ENCODE measurements at places on chromosomes 7 and 10.

DNA sequence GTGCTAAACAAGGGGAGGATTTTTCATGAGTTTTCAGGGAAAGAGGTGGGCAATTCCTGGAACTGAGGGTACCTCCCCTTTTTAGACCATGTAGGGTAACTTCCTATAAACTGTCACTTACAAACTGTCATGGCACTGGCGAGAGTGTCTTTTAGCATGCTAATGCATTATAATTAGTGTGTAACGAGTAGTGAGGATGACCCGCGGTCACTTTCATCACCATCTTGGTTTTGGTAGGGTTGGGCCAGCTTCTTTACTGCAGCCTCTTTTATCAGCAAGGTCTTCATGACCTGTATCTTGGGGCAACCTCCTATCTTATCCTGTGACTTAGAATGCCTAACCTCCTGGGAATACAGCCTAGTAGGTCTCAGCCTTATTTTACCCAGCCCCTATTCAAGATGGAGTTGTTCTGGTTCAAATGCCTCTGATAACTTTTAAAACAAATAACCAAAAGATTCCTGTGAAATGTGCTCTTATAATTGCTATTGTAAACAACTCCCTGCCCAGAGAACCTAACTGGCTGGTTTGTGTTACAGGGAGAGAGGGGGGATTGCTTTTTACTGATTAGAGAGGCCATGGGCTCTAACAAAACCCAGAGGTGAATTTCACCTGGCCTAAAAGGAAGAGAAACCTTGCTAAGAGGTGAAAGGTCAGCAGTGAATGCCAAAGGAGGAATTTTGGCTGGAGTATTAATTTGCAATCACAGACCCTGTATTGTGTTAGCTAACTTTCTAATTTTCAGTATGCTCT is 64.3 kb downstream of the EEPD1 start:
- no peak for DNase-seq

DNA sequence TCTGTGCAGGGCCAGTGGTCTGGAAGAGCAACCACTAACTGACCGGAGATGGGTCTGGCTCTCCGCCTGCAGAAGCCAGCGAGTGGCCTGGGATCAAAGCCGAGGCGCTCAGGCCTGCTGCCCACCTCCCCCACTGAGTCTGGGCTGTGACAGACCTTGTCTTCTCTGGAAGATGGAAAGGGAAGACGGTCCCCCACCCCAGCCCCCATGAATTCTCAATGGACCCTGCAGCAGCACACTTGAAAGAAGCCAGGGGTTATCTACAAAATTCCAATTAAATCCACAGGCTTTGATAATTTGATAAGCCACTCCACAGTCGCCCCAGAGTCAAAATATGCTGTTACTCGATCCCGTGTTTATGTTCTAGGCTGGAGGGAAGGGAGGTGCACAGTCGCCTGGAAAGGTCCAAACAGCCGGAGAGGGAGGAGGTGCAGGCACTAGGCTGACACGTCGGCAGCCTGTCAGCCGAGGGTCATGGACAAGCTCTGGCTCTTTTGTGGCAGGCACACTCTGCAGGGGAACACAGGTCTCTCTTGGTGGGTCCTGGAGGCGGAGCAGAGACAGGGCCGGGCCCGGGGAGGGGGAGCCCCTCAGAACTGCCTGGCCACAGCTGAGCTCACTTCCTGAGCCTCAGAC is 134.9 kb downstream of the SH3PXD2A start:
- no peak for DNase-seq

DNA sequence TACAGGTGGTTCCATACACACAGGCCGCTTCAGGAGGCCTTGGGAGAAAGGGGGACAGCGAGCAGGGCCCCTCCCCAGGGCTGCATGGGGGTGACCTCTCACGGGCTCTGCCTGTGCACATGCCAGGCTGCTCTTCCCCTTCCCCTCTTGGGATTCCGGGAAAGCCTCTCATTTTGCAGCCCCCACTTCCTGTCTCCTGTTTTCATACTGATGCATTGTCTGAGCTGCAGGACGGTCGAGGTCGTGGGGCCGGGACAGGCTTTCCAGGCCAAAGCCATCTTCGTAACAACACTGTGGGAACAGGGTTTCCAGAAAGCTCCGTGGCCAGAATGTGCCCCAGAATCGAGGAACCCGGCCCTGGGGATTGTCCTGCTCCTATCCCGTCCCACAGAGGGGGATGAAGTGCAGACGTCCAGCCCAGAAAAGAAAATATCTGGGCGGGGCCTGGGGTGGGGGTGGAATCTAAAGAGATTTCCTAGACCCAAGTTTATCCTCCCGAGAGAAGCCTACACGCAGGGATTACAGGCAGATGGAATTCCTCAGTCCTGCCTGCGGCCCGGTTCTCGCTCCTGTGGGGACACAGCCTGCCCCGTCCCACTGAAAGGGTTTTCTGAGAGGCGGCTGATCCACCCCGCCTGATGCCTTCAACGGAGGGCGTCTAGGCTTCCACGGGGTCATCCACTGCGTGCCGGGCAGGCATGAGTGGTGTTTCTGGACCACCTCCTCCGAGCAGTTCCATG is 29.5 kb upstream of the DNAAF5 start:
- DNase-seq: no peak

- no peak for DNase-seq
These were observed 28.8 kb downstream of the STN1 start for GRCh38 chr10:103889121-103889720.

DNA sequence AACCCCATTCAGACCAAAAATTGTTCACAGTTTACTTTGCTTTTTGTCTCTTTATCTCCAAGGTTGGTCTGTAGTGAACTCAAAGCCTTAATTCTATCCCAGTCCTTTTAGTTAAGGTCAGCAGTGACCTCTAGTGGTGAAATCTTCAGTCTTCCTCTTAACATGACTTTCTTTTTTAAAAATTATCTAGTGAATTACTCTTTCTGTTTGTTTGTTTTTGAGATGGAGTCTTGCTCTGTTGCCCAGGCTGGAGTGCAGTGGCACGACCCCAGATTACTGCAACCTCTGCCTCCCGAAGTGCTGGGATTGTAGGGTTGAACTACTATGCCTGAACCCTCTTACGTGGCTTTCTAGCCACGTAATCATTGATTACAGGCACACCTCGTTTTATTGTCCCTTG is 25.0 kb downstream of the ZNF487 start:
- DNase-seq: peak; percentile 21

GRCh38 chr7:155692317-155692716 is 47.9 kb downstream of the RBM33 start:
- no peak for DNase-seq

DNA sequence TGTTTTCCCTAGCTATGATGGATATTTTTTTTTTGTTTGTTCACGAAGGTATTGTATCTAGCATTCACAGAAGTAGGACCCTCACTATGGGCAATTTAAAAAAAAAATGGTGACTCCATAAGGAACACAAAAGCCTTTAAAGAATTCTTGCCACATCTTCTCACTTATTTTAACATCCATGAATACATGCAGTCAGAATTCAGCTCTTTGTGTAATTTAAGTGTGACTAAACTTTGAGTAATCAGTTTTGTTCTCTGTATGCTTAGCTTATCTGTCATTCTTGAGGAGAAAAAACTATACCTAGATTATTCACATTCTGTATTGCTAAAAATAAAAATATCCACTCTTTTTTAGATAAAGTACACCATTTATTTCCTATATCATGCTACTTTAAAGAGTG is 313.2 kb upstream of the KCND2 start:
- DNase-seq: no peak

DNA sequence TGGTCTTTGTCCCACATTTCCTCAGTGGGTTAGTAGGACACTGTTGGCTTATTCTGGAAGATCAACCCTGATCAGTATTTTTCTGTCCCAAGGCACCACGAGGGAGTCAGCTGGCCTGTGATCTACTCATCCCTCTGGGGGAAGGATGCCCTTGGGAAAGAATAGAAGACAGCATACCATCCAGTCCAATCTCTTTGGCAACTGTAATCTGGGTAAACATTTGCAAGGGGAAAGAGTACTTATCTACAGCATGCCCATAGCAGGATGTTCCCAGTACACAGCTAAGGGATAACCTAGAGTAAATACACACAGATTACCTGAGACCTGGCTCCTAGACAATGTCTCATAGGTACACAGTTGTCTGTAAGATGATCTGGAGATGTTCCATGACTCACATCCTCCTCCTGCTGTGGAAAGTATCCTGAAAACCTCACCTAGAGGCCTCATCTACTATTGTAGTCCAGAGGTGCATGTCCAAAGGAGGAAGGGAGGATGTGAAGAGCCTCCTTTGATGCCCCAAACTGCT is 134.3 kb upstream of the VWC2 start:
- no peak for DNase-seq

DNA sequence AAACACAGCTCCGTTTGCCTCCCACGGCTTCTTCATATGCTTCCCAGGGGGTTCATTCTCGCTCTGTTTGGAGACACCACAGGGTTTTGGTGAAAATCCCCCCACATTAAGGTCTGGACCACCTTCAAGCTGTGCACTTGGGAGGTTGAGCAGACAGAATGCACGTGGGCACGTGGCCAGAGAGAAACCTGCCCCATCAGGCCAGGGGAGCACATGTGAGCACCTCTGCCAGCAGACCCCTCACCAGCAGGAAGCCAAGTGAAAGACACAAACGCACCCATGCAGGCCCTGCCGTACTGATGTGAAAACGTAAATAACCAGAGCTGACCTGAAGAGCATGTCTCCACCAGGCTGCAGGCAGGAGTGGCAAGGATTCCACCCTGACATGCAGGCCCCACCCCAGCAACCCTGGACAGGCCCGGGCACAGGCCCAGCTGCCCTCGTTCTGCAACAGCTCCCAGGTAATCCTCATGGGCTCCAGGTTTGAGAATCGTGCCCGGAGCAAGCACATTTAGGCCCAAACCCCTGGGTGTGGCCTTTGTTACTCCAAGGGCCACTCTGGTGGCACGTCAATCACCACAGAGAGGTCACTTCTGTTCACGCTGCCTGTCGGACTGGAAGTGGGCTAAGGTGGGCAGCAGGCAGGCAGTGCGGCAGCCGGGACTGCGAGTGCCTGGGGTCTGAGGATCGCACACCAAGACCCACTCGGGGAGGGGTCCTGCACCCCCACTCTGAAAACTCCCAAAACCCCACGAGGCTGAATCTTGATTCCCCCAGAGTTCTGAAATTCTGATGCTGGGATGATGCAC is 184.4 kb downstream of the PTPRN2 start:
- no peak for DNase-seq

- DNase-seq: no peak
These were observed 24.9 kb upstream of the GIMAP7 start for GRCh38 chr7:150489782-150490181.

DNA sequence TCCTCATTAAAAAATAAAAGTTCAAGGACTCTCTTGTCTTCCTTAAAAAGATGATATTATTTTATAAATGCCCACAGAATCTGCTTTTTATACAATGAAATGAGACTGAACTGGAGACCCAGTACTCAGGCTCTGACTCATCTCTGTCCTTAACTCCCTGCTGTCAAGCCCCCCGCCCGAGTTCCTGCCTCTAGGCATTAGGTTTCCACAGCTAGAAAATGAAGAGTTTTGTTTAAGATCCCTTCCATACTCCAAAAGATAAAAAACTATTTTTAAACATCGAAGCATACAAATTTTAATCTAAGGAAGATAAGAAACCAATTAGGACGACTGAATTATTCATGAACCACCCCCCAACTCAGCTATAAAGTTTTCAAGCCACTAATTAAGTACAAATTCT is 97.7 kb upstream of the FEZF1 start:
- DNase-seq: no peak

GRCh38 chr10:125375210-125375609 is 214.8 kb upstream of the CTBP2 start:
- no peak for DNase-seq

DNA sequence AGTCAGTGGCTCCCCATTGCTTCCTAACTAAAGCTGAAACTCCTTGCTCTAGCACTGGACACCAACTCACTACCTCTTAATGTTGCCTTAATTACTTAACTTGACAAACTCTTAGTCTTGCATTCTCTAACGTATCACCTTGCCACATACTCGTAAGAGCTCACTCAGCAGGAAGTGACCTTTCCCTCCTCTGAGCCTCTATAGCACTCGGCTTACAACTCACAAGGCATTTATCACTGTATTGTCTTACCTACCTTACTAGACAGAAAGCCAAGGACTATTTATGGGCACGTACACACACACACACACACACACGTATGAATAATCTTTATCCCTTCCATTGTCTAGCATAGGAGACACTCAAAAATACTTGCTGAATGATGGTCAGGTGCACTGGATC is 21.2 kb downstream of the CEP41 start:
- DNase-seq: peak; percentile 70

- DNase-seq: no peak
These were observed 20.7 kb downstream of the AHCYL2 start for GRCh38 chr7:129245533-129245932.

- no peak for DNase-seq
These were observed 64.7 kb downstream of the DIP2C start for GRCh38 chr10:624605-625332.

DNA sequence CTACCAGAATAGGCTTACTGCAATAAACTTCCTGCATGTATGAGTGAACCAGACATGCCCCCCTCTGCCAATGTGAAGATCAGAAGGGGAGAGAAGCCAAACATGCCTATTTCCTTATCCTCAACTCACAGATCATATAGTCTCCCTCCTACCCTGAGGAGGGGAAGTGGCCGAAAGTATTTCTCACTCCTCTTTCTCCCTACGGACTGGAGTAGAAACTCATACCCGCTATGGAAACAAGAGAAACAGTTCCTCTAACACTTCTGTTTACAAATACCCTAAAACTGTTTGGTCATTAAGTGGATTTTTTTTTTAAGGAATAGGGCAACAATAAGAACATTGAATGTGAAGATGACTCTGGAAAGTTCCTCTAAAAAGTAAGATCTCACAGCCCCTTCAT is 31.4 kb downstream of the CCNJ start:
- no peak for DNase-seq

- no peak for DNase-seq
These were observed 40.3 kb downstream of the ANKRD7 start for GRCh38 chr7:118264836-118265235.

- DNase-seq: no peak
These were observed 157.4 kb downstream of the ST7 start for GRCh38 chr7:117110480-117111315.

DNA sequence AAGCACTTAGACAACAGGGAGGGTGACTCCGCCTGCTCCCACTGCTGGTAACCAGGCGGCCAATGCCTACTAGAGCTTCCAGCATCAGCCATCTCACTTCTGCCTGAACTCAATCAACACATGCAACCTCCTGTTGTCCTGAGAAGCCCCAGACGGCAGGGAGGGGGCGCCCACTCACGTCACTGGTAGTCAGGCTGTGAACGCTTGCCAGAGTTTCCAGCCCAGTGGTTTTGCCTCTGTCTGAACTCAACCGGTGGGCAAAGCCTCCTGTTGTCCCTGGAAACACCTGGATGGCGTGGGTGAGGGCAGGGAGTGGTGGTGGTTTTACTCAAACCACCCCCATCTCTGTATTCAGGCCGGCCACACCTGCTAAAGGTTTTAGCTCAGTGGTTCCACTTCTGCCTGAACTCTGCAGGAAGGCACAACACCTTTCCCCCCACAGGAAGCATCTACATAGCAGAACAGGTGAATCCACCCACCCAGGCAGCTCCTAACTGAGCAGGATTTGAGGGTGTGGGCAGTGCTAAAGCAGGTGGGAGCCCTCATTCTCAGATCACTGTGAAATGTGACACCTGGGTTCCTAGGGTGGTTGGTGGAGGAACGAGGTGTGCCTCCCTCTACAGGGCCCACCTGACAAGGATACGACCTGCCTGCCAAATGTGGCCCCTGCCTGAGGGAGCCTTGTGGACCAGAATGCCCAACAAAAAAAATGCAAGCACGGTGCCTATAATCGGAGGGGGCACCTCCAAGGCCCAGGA is 563.0 kb upstream of the SEMA3D start:
- DNase-seq: no peak

All from NCI-H2029 treated with DMSO at 0.1 percent for 48 hours (cell line).